Stimulated activated CD4-positive, alpha-beta T cell treated with anti-CD3 and anti-CD28 coated beads, Interleukin-1b, Interleukin-23, amount 100 ng/mL, for 1 hour (primary cell): ENCODE measurements at places on chromosomes 6 and 20.

DNA sequence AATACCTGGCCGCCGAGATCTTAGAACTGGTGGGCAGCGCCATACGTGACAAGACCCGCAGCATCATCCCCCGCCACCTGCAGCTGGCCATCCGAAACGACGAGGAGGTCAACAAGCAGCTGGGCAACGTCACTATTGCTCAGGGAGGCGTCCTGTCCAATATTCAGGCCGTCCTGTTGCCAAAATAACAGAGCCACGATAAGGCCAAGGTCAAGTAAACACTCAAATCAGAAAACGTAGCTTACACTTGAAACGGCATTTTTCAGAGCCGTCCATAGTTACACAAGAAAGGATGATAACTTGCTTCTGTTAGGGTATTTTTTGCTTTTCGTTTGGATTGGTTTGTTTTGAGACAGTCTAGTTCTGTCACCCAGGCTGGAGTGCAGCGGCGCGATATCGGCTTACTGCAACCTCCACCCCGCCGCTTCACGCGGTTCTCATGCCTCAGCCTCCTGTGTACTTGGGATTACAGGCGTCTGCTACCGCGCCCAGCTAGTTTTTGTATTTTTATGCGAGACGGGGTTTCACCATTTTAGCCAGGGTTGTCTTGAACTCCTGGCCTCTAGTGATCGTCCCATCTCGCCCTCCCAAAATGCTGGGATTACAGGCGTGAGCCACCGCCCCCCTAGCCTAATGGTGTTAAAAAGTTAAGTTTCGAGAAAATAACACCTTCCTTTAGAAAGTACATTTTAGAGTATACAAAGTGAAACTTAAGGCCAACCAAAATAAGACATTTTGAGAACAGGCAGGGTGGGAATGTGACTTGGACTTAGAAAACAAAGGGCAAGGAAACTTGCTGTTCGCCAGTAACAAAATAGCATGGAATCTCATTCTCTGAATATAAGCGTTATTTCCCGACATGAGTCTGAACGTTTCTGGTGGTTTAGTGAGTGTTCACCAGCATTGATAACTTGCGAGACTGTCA lies 42.8 kb upstream of the HFE start:
- no peak for DNase-seq

DNA sequence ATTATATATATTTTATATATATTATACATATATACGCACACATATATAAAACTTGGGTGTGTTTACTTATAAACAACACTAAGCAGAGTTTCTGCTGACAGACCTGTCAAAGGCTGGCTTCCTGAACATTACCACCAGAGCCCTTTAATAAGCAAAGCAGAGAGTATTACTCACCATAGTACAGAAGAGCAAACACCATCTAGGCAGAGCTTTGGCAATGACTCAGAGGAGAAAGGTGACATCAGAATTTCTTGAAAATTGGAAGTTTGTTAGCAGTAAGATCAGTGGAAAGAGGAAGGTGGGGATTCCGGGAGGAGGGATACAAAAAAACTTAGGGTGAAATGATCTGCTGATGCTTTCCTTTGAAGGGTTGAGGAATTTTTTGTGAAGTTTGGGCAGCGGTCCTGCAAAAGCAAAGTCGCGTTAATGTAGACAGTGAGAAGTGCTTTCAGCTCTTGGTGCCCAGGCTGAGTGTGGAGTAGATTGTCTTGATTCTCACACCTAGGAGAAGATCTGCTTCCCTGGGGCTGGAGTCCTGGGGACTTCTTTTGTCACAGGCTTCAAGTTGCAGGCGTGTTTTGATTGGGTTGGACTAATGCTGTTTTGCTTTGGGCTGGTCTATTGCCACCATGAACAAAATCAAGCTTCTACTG lies 109.6 kb upstream of the BACH2 start:
- DNase-seq: no peak

- DNase-seq: no peak
Measured at GRCh38 chr6:138716971-138717665, 56.5 kb upstream of the CCDC28A start.

- no peak for DNase-seq
Measured at GRCh38 chr20:49914310-49915117, 815 bp downstream of the SPATA2 start.

DNA sequence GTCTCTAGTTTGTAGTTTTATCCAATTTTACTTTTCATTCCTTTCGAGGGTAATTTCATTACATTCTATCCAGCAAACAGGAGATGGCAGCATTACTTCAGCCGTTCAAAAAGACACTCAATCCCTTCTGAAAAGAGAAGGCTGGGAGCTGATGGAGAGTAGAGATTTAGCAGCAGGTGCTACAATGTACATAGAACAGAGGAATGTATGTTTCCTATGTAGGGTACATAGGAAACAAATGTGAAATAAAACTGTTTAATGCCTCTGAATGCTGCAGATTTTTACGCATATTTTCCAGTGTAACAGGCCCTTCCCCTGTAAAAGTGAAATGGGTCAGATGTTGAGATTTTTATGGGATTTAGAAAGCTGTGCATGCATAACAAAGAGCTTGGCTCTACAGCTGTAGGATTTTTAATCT lies 16.0 kb downstream of the RPS12 start:
- no peak for DNase-seq

- no peak for DNase-seq
Measured at GRCh38 chr6:4773181-4773580, 3.0 kb upstream of the CDYL start.

DNA sequence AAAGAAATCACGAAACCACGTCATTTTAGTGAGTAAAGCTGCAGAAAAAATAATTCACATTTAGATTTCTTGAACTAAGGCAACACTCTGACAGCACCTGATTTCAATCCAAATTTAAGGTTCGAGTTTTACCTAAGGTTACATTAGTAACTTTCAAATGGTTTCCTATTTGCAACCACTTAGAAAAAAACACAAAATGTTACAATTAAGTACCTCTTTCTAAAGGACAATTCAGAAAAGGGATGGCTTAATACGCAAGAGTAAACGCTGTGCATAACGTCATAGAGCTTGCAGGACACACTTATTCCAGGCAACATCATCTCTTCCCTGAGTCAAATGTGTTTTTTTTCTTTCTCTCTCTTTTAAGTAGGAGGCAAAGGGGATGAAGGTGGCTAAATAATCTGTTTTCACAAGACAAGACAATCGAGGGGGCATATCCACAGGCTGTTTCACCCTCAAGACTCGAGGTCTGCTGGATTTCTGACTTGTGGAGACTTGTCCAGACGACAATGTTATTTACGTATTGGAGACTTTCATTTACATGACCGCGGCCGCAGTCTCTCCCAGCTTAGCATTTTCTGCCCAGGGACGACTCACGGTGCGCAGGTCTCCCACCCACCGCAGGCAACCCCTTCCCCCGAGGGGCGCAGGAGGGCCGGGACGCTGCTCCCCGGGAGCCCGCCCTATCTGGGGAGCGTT lies 86.0 kb downstream of the SESN1 start:
- no peak for DNase-seq

- DNase-seq: no peak
Measured at GRCh38 chr6:13371421-13372072, 43.2 kb upstream of the TBC1D7 start.

GRCh38 chr6:11050731-11051130 lies 6.6 kb upstream of the ELOVL2 start:
- DNase-seq: no peak

GRCh38 chr20:53299831-53300230 lies 293.8 kb downstream of the ZNF217 start:
- no peak for DNase-seq

- no peak for DNase-seq
Measured at GRCh38 chr6:170221753-170222400, 69.0 kb downstream of the DLL1 start.

DNA sequence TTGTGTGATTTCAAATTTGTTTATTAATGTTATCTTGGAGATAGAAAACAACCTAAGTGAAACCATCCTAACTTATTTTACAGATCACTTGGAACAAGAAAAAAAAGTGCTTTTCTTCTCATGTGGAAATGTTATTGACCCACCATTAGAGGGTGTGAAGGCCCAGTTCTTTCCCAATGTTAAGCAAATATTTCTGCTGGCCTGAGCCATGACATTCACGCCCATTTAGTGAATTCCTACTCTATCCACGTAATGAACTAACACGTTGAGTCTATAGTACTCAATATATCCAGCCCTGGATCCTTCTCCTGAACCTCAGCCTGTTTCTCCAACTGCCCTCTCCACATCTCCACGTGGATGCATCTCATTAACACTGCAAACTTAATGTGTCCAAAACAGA lies 180.6 kb upstream of the ZFP64 start:
- no peak for DNase-seq
